HAP-1 (cell line): ENCODE measurements at places on chromosomes 13 and 19.

- DNase-seq, result peak; percentile 43
Measured at GRCh38 chr19:35044317-35045117, 3.0 kb downstream of the HPN start.

GRCh38 chr13:36887758-36888521 lies 32.1 kb downstream of the SMAD9 start:
- no peak for DNase-seq

GRCh38 chr13:77429320-77430142 lies 102.6 kb upstream of the MYCBP2 start:
- no peak for DNase-seq

DNA sequence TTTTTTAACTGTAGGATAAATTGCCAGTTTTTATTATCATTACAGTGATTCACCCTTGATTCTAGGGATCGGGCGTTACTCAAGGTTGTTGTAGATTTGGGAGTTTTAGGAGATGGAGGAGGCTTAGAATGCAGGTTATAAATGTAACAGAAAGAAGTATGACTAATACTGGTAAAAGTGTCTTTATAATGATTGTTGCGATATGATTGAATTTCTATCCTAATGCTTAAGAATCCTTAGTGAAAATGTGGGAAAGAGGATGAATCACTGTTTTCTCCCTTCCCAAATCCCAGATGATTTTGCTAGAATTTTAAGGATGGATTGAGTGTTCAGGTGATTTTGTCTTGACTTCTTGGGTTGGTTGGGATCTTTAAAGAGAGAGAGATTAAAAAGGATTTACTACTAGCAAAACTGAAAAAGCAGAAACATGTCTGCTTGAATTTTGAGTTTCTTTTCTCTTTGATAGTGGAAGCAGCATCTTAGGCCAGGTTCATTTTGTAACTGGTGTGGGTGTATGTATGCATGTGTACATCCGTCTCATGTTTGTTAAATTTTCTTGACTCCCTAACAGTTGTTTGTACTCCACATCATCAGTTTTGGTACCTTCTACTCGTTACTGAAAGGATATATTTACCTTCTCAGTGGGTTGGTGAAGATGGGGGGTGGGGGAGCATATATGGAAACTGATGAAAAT lies 25.9 kb downstream of the ARHGAP35 start:
- DNase-seq, result no peak

GRCh38 chr19:10602330-10603083 lies 15.4 kb upstream of the AP1M2 start:
- DNase-seq, result peak; percentile 76

DNA sequence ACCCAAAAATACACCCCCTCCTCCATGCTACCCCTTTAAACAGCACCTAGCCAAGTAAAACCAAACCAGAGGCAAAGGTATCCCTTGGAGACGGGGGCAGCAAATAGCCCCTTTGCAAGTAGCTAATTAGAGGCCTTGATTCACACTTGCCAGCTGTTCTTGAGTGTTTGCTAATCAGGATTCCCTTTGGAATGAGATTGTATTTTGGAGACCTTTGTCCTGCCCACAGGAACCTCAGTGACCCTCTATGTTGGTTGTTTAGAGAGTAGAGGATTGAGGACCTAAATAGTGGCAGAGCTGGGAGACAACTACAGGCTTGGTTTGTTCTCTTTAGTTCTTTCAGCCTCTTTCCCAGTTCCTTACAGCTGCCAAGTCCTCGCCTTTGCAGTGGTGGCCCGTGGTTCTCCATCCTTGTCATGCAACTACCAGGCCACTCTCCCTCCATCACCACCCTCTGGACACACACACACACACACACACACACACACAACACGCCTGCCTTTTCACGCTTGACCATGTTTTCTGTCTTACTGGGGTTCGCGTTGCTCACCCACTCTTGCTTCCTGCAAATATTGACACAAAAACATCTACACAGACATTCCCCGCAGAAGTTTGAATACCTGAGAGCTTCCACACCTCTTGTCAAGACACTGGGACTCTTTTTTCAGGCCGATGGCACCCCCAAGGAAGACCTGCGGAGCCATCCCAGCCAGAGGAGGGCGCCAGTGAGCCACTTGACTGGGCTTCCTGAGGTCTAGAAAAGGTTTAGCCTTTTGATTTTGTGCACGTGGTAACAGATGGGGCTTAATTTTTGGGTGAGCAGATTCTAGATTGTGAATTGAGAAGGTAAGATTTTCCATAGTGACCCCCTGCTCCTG lies 80.0 kb upstream of the GPR183 start:
- no peak for DNase-seq

DNA sequence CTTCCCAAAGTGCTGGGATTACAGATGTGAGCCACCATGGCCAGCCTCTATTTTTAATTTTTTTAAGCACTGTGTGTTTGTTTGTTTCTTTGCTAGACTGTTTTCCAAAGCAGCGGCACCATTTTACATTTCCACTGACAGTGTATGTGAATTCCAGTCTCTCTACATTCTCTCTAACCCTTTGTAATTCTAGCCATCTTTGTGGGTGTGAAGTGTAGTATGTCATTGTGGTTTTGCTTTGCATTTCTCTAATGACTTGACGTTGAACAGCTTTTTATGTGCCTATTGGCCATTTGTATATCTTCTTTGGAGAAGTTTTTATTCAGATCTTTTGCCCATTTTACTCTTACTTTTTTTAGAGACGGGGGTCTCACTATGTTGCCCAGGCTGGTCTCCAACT lies 11.6 kb downstream of the PNPLA6 start:
- no peak for DNase-seq

DNA sequence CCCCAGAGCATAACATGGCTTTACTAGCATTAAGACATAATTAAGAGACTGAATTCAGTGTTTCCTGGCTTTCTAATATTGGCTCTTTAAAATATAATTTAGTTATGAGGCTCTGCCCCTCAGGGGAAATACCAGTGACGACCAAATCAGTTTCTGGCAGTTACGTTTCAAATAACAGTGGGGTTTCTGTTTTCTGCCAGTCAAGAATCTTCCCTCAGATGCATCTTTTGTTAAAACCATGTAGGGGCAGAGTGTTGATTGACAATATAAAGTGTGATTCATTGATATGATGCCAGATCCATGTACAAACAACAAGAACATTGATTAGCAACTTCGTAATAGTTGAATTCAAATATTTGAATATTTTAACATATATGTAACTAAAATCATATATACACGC lies 1169.7 kb downstream of the DIAPH3 start:
- no peak for DNase-seq

DNA sequence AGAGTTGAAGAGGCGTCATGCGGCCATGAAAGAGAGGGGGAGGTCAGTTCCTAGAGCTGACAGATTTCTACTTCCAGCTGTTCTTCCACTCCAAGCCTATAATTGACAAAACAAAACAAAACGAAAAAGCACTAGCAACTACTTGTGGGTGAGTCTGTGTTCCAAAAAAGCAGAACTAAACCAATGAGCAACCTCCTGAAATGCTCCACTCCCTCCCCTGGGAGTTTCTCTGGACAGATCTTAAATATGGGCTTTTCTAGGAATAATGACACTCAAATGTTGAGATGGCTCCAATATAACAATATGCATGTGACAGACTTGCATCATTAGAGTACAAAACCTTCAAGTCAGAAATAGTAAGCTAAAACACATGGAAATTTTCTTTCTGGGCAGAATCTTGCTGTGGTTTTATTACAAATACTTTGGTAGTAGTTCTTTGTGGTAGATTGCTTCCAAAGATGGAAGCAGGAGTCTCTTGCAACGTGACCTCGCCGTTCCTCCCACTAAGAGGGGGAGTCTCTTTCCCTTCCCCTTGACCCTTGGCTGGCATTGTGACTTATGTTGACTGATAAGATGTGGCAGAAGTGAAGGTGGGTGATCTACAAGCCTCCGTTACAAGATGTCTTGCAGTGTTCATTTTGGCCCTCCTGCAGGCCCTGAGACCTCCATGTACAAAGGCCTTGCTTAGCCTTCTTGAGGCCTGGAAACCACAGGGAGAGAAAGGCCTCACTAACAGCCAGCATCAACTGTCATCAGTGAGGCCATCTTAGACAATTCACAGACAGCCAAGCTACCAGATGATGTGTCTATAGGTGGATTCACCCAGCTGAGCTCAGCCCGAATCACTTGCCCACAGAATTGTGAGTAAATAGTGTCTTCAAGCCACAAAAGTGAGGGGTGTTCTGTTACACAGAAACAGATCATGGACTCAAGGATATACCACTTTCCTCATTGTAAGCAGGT lies 173.1 kb upstream of the RFC3 start:
- no peak for DNase-seq

DNA sequence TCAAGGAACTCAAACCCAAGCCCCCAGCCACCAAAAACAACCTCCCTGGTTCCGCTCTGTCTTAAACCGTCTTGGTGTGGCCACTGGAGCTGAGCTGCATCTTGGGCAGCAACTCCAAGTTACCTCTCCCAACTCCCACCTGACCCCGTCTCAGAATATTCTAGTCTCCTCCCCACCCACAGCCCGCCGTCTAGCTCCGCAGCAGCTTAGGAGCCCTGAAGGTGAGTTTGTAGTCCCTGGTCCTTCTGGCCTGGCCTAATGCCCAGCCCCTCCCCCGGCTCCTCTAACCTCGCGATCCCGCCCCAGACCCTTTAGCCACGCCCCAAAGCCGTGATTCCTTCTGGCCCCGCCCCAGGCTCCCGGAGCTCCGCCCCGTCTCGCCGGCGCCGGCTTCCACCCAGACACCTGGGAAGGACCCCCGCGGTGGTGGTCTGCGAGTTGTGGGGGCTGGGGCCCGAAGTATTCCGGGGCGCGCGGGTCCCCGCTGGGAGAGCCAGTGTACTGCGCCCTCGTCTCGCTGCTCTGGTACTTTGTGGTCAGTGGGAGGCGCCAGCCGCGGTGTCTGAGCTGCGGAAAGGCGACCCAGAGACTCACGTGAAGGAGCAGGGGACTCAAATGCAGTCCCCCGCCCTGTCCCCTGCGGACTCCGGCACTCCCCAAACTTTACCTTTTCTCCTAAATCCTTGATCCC lies 2.5 kb upstream of the LHB start:
- peak; percentile 90 for DNase-seq

DNA sequence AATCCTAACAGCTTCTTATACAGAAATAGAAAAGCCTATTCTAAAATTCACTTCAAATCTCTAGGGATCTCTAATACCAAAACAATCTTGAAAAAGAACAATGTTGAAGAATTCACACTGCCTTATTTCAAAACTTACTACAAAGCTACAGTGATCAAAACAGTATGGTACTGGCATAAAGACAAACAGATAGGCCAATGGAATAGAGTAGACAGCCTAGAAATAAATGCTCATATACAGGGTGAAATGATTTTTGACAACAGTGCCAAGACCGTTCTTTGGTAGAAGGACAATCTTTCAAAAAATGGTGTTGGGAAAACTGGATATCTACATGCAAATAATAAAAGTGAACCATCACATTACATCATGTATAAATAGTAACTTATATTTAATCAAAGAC lies 11.8 kb upstream of the ZNF563 start:
- DNase-seq, result no peak

GRCh38 chr13:103694471-103694870 lies 628.3 kb upstream of the SLC10A2 start:
- no peak for DNase-seq

DNA sequence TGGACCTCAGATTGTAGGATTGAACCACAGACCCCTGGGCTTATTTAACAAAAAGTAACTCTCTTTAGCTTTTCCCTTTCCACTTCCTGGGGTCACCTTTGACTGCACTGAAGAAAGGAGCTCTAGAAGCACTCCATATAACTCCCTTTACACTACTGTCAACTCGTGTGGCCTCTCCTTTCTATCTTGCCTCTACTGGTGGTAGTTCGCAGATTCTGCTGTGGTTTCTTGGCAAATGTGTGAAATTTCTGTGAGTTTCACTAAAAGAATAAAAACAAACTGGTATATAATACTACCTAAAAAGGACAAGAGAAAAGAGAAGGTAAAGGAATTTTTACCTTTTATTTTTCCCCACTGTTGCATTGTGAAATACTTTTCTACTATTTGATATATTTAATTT lies 1298.1 kb downstream of the PCDH9 start:
- DNase-seq, result no peak

- no peak for DNase-seq
Measured at GRCh38 chr19:46660551-46661019, 397 bp downstream of the DACT3 start.

DNA sequence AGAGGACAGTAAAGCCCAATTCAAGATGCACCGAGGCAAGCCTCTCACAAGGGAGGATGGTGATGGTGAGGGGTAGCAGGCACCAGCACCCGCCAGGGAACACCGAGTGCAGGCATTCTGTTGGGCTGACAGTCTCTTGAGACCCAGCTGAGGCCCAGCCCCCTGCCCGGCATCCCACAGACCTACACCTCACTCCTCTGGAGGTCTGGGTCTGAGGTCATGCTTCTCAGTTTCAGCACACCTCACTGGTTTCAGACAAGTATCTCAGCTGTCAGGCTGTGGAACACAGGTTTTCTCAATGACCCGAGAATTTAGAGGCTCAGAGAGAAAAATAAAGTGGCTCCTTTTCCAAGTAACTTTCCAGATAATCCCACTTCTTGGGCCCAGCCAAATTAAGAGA lies 27.7 kb upstream of the EPHX3 start:
- no peak for DNase-seq

DNA sequence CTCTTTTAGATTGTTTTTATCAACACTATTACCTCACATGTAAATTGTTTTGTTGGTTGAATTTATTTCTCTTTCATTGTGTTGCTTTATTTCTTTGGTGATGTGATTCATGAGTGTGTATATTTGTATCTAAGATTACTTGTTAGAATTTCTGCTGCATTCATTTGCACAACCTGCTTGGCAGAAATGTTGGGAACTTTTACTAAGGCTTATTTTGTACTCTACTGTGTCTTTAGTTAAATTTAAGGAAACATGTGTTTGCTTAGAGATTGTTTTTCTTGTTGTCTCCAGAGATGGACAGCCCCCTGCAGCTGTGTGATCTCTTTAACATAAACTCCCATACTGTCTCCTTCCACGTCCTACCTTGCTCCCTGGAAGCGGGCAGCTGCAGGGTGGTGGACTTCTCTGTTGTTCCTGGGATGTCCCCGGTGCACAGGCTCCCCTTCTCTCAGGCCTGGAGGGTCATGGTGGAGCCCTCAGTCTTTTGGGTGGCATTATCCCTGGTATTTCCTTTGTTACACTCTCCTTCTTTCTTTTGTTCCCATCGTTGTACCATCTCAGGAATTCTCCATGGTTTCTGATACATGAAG lies 212.0 kb upstream of the SPRY2 start:
- DNase-seq, result no peak

GRCh38 chr19:19626516-19627472 lies 1.2 kb downstream of the LPAR2 start:
- no peak for DNase-seq

- no peak for DNase-seq
Measured at GRCh38 chr19:50897191-50897607, 14.0 kb downstream of the KLK4 start.

GRCh38 chr19:6424195-6424938 lies at the start of gene KHSRP:
KHSRP (minus strand) TSS chr19:6424811; CDS start chr19:6424701, 110 bp downstream.
- DNase-seq, result peak; percentile 52

- no peak for DNase-seq
Measured at GRCh38 chr19:10651851-10652250, 2.3 kb upstream of the ILF3 start.

- no peak for DNase-seq
Measured at GRCh38 chr19:49690656-49691242, at the start of gene CPT1C. CPT1C (plus strand) TSS chr19:49691116; CDS start chr19:49692253, 1,137 bp downstream.
